Pancreas (tissue), 10 donors: ENCODE measurements at places on chromosomes 1 and 21. TPM values are rescaled to one million over a fixed set of nuclear protein-coding genes. Genes with fewer than 3 reads are reported as not detected.

SYT2 gene
- not detected for total RNA-seq

IL6R gene
- 12.9 TPM for total RNA-seq

DPH2 gene
- total RNA-seq: 13.2 TPM

SMCP gene
- total RNA-seq: not detected

EVA1B gene
- total RNA-seq: 11.4 TPM

ATAD3B gene
- 10.6 TPM for total RNA-seq

PMVK gene
- total RNA-seq: 16.5 TPM

WNT9A gene
- 1.8 TPM for total RNA-seq

GRCh38 chr1:59752556-59753414, 62.0 kb upstream of the HOOK1 start:
- no peak overlapping the region for H3K27ac ChIP-seq
- no peak for DNase-seq
- no peak overlapping the region for H3K4me3 ChIP-seq
- H3K4me1 ChIP-seq: peaks cover 4% of the 10 kb centered on the region
- no peaks in the 10 kb centered on the region for H3K27me3 ChIP-seq

- H3K4me3 ChIP-seq: no peak overlapping the region
- H3K27ac ChIP-seq: no peak overlapping the region
- H3K36me3 ChIP-seq: no peaks in the 10 kb centered on the region
Measured at GRCh38 chr1:179867493-179868330, 9.9 kb downstream of the TOR1AIP2 start.

GRCh38 chr1:38721816-38722215, 137.8 kb downstream of the RRAGC start:
- no peaks in the 10 kb centered on the region for H3K4me1 ChIP-seq
- no peak overlapping the region for H3K4me3 ChIP-seq
- no peaks in the 10 kb centered on the region for H3K27me3 ChIP-seq
- no peak for DNase-seq

GRCh38 chr1:117045644-117046043, 14.5 kb upstream of the TTF2 start:
- no peaks in the 10 kb centered on the region for H3K36me3 ChIP-seq
- DNase-seq: no peak
- H3K4me3 ChIP-seq: no peak overlapping the region
- no peaks in the 10 kb centered on the region for H3K27me3 ChIP-seq

- peaks cover 3% of the 10 kb centered on the region for H3K4me1 ChIP-seq
- H3K36me3 ChIP-seq: no peaks in the 10 kb centered on the region
- DNase-seq: no peak
- no peak overlapping the region for H3K27ac ChIP-seq
- H3K4me3 ChIP-seq: no peak overlapping the region
Measured at GRCh38 chr1:114219172-114219868, 65.7 kb upstream of the SYT6 start.

DNA sequence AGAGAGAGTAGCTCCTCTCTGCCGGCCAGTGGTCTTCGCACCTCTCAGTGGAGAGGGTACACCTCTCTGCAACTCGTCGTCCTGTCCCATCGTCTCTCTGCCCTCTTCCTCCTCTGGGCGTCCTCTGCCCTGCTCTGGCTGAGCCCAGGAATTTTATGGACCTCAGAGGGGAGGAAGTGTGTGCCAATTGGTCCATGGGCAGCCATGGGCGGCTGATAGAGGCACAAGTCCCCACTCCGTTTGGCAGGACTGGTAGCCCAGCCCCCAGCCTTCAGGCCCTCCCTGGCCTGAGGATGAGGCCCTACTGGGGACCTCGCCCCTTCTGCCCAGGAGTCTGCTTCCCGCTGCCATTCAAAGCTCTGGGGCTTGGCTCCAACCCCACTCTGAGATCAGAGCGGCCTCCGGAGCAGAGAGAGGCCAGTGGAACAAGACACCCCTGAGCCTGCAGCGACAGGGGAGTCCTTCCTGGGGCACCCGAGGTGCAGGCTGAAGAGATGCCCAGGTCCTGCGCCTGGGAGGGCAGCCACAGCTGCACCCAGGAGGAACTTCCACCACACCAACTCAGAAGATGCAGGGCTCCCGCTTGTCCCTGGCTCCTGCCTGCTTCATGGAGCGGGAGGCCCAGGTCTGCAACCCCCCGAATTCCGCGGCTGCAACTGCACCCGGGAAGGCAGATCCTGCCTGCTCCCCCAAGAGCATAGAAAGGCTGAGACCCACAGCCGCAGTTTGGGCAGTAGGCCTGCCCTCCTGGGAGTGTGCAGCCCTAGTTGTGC, 659.9 kb downstream of the KCNT2 start:
- no peak overlapping the region for H3K4me3 ChIP-seq
- no peaks in the 10 kb centered on the region for H3K36me3 ChIP-seq
- H3K4me1 ChIP-seq: no peaks in the 10 kb centered on the region
